ENCODE measurements at places on chromosomes 6 and 20.

DNA sequence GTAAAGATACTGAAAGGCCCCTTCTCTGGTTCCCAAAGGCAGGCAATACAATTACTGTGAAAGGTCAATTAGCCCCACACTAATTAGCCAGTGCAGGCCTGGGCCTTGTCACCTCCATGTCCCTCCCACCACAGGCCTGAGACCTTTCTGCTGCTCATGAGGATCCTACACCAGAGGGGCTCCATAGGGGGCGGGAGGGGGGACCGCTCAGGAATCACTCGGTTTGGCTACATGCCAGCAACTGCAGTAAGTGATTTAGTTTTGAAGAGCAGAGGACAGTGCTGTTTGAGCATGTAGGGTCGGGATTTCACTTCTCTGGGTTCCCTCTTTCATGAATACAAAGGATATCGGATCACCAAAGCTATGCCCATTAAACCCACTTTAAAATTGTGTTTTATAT is 455.6 kb downstream of the PRKN start:
- no peak for DNase-seq

- no peak for DNase-seq
These were observed 92.4 kb upstream of the EYS start for GRCh38 chr6:65799389-65799788.

GRCh38 chr6:129641344-129641743 is 68.6 kb downstream of the ARHGAP18 start:
- DNase-seq = peak; percentile 79

GRCh38 chr20:5001174-5002076 is at the start of gene SLC23A2:
Gene SLC23A2 (minus strand): TSS chr20:5001510. CDS start chr20:4932562, 68,948 bp downstream.
- DNase-seq = no peak

- DNase-seq = no peak
These were observed 59.5 kb downstream of the TBC1D32 start for GRCh38 chr6:121274666-121275295.

DNA sequence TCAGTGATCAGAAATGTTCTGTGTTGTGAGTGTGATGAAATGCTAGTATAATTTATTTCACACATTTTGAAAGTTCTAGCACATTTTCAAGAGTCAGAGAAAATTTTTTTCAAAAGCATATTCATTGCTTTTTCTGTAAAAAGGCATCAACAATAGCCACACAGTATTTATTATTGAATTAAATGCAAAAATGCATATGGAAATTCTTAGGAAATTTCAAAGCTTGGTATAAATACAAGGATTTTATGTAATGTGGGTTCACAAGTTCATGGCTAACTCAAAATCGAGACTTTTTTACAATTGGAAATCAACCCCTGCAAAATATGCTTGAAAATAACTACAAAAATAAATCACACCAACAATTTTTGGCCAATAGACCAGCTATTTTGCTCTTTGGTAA is 302.0 kb upstream of the ECI2 start:
- DNase-seq = no peak

GRCh38 chr6:160315310-160315709 is 32.9 kb upstream of the SLC22A3 start:
- no peak for DNase-seq

DNA sequence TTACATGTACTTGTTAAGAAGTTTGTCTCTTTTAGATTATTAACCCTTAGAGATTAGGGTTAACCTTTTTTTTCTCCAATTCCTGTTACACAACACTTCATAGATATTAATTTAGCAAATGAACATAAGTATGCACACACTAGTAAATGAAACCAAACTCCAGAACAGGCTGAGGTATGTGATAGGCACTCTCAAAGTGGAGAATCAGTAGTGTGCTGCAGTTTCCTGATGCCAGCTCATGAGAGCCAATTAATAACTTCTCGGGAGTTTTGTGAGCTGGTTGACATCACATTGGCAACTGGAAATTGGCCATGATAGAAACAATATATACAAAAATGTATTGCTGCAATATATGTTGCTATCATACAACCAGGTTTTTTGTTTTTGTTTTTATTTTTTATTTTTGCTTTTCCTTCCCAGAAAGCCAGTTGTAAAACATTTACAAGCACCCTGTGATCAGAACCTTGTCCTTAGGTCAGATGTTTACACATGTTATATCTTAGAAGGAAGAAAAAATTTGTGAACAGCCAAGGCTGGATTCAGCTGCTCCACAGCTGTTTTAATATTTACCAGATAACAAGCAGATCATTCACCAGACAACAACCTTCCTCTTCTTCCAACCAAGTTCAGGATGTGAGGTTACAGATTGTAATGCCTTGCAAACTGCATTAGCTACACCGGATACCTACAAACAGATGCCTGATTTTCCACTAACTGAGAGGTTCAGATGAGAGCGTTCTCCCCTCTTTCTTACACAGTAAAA is 42.4 kb upstream of the ECHDC1 start:
- DNase-seq = no peak

GRCh38 chr20:41052742-41053419 is 24.3 kb downstream of the TOP1 start:
- DNase-seq = peak; percentile 93

DNA sequence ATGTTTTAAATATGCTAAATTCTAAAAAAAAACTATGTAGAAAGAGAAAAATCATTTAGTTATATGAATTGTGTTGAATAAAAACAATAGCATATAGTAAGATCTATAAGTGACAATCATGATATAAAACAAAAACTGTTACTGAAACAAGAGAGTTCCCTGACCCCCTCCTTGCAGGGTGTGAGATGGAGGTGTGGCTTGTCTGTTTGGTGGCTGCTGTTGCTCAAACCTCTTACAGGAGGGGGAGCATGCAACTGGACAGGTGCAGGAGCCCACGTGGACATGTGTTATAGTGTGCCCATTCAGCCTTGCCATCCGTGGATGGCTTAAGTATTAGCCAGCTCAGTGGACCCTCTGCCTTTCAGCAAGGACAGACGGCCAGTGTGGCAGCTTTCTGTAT is 206.7 kb downstream of the MOXD1 start:
- DNase-seq = no peak

GRCh38 chr6:109998159-109998785 is 20.2 kb downstream of the GPR6 start:
- peak; percentile 17 for DNase-seq

DNA sequence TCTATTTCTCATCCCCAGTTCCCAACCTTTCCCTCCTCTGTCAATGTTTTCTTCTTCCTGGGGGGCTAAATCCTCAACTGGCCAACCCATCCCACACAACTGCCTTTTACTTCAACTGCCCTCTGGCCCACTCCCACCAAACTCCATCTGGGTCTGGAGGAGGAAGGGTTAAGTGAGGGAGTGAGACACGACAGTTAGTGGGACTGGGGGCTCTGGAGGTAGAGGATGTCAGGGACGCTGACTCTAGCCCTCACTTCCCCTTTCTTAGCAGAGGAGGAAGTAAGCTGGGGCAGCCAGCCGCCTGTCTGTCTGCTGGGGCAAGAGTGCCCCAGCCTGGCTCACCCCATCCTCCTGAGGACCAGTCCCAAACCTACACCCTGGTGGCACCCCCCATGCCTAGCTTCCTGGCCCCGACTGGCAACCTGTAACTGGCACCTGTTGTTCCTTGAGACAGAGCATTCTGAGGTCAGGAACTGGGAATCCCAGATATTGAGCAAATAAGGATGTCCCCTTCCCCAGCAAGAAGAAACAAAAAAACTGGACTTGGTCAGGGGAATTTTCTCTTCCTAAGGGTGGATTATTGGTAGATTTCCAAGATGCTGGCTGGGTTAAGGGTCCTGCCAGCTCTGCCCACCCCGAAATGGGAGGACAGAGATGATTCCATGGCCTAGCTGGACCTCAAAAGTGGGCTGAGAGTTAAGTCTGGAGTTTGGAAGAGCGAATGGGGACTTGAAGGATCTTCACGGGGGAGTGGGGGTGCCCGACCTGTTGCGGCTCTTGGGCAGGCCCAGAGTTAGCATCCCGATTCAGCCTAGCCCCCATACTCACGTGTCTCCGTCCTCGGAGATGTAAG is 971 bp downstream of the NFKBIE start:
- DNase-seq = no peak

DNA sequence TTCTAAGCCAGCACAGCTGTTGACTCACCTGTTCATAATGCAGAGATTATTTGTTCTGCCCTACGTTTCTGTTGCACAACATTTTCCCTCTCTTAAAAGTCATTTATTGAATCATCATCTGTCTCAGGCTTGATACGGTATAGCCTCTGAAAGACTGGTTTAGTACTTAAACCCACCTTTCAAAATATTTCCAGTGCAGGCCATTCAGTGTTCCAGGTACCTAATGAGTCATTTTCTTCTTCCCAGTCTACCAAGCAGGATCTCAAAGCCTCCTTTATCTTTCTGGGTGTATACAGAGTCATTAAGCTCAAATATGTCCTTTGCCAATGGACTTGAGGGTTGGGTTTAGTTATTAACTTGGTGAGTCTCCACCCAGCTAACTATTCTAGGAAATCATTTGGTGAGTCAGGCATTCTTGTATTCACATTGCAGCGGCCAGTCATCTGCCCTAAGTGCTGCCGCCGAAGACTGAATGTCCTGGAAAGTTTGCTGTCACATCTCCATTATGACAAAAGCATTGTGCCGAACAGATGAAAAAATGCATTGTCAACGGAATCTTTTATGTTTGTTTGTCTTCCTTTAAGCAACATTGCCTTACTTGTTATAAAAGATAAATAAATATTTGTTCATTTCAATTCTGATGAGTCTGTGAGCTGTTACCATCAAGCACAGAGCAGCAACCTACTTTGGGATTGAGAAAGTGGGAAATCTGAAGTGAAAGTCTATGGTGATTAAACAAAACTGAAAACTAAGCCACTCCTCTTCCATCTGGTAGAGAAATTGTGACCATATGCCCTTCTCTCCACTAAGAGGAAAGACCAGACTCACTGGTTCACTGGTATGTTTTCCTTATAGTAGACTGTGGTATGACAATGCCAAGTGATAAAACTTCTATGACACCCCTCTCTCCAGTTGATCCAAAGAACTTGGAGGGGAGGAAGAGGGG is 14.3 kb upstream of the FAM135A start:
- peak; percentile 43 for DNase-seq

GRCh38 chr20:58070664-58071196 is 157.7 kb downstream of the ANKRD60 start:
- DNase-seq = no peak

DNA sequence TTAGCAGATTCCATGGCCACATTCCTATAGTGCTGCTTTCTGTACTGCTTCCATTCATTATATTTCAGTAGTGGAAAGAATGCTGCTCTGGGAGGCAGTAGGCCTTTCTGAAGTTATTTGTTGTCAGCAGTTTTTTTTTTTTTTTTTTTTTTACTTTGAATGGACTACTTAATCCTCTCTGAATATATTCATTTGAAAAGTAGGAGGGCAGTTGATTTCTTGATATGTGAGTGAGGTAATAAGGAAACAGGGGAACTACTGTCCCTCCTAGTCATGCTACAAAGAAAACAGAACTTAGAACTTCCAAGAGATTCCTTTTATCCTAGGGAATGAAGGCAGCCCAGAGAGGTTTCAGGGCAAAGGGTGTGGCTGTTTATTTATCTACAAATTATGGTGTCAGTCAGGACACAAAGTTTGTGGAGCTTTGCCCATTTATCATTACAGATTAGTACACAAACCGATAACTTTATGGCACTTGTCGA is 155.9 kb downstream of the JARID2 start:
- peak; percentile 14 for DNase-seq

DNA sequence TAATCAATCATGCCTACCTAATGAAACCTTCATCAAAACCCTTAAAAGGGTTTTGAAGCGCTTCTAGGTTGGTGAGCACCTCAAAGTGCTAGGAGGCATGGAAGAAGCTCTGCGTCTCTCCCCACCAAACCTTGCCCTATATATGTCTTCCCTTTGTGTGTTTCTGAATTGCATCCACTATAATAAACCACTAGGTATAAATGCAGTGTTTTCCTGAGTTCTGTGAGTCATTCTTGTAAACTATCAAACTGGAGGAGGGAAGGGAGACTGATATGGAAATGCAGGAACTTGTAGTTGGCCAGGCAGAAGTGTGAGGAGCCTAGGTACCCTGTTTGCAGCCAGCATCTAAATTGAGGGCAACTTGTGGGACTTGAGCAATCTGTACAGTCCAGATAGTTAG is 698.8 kb downstream of the DOK5 start:
- no peak for DNase-seq

DNA sequence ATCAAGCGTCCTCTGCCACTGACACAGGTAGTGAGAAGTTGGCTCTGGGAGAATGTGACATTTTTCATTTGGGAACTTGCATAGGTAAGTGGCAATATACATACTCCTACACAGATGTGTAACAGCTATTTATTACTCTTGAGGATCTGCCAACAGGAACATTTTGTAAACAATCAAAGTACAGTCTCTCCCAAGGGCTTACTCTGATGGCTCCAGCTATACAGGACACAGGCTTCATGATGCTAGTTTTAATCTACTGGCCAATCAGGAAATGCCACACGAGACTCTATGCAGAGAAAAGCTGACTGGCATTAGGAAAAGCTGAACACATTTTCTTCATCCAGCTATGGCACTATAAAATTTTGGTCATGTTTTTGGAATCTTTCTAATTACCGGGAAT is 57.8 kb downstream of the POPDC3 start:
- DNase-seq = no peak

GRCh38 chr6:130693944-130694343 is 133.3 kb upstream of the SMLR1 start:
- DNase-seq = no peak

- no peak for DNase-seq
These were observed 45.3 kb downstream of the SLC52A3 start for GRCh38 chr20:722822-723644.

- peak; percentile 80 for DNase-seq
These were observed 425.6 kb downstream of the PLCB1 start for GRCh38 chr20:8557711-8558110.

DNA sequence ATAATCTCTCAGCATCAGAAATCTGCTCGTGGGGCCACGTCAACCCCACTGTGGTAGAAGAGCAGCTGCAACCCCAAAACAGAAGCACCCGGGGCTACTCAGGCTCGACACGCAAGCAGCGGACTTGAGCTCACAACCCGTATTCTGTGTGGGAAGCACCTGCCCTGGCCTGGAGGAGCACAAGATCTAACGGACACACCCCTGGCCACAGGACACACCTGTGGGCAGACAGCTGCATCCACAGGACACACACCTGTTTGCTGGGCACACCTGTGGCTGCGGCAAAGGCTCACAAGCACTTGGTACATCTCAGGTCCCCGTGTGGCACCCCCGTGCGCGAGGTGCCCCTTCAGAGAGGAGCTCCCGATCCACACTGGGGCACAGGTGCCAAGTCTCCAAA is 36.5 kb downstream of the ZBTB46 start:
- no peak for DNase-seq

DNA sequence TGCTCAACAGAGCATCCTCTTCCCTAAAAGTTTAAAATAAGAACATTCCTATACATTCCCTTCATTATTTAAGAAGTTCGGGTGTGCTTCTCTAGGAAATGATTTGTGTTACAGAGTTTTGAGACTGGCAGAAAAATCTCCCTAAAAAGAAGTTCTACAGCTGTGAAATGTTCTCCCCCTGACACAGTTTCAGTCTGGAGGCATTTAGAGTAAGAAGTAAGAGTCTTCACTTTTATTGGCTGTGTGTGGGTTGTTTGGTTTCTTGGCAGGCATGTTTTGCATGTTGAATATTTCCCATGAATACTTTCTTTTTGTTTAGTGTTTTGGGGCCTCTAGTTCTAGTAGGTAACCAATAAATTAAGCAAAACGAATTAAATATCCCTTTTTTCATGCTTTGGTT is 195.9 kb downstream of the TENT5A start:
- DNase-seq = no peak

Data from fibroblast of pulmonary artery (primary cell).